ENCODE measurements at places on chromosomes 7 and 10.

GRCh38 chr10:3412071-3412582, 239.5 kb upstream of the PITRM1 start:
- no peak for DNase-seq

DNA sequence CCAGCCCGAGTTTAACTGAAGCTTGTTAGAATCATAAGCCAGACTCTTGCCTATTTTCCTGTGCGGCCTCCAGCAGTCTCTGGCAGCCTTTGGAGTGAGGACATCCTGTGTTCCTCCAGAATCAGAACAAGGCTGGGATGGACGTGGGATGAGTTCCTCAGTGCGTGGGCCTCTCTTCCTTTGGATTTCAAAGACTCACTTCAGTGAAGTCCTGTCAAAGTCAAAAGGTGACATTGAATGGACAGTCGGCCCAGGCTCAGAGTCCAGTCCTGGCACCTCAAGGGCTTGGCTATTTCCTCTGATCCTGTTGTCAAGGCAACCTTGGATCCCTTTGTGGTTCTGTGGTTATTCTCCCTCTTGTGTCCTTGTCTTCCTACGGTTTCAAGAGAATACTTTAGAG, 21.4 kb upstream of the SMC3 start:
- DNase-seq: no peak

DNA sequence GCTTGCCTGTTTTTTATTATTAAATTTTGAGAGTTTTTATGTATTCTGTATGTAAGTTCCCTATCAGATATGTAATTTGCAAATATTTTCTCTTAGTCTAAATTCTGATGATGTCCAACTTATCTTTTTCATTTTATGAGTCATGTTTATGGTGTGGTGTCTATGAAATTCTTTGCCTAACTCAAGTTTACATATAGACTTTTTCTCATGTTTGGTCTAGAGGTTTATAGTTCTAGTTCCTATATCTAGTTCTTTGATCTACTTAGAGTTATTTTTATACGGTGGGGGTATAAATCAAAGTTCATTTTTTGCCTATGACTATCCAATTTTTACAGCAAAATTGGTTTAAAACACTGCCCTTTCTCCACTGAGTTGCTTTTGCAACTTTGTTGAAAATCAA, 26.3 kb upstream of the CCDC7 start:
- DNase-seq: no peak

DNA sequence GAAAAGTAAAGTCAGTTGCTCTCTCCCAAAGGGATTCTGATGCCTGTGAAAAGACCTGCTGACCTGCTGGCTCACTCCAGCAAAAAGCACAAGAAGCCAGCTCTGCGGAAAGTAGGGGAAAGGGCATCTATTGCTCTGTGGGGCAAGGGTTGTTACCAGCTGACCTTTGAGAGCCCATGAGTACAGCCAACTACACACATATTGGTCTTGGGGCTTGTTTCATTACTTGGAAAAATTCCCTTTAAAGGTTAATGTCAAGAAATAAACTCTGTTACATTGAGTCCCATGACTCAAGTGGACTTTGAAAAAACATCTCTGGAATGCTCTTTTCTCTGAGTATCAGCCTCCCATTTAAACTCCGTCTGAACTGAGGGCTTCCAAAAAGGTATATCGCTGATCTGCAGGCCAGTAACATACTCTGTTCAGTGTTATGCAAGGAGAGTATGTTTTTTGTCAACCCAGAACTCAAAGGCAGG, 53.2 kb downstream of the PANK1 start:
- no peak for DNase-seq

DNA sequence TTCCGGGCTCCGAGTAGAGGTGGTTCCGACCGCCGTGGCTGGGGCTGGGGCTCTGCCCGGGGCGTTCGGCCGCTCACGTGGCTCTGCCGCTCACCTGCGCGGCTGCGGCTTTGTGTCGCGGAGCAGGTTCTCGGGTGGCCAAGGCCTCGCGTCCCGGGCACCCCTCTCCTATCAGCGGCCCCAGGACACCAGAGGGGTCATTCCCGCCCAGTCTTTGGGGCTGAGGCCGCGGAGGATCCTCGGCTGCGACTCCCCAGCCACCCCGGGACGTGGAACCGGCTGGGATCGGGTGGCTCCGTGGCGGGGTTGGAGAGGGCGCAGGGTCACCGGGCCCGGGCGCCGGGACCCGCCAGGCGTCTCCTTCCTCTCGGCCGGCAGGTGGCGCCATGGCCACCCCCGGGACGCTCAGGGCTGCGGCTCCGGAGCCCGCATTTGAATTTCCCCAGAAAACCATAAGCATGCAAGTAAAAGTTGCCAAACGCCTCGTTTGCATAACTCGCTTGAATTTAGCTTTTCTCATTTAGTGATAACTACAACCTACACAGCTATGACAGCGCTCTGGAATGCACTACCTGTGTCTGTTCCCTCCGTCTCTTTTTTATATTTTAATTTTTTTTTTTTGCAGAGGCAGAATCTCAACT, 1.2 kb downstream of the COL26A1 start:
- peak; percentile 48 for DNase-seq

GRCh38 chr7:52897288-52897687, 138.1 kb upstream of the POM121L12 start:
- no peak for DNase-seq

- no peak for DNase-seq
Measured at GRCh38 chr7:6154542-6155404, 117.7 kb downstream of the CYTH3 start.

DNA sequence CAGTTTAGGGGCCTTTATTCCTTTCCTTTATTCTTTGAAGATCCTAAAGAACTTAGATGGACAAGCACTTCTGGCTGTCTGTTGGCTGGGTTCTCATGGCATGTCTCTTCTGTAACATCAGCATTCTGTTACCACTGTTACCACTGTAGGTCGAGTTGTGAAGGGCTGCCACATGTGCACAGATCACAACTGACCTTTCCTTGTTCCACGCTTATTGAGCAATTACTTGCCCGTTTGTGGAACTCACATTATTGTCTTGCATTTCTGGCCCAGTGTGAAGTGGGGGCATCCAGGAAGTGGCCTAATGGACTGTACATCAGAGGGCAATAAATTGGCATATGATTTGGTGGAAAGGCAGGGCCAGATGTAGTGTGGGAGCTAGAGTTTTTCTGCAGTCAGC, 23.7 kb downstream of the GBF1 start:
- no peak for DNase-seq

DNA sequence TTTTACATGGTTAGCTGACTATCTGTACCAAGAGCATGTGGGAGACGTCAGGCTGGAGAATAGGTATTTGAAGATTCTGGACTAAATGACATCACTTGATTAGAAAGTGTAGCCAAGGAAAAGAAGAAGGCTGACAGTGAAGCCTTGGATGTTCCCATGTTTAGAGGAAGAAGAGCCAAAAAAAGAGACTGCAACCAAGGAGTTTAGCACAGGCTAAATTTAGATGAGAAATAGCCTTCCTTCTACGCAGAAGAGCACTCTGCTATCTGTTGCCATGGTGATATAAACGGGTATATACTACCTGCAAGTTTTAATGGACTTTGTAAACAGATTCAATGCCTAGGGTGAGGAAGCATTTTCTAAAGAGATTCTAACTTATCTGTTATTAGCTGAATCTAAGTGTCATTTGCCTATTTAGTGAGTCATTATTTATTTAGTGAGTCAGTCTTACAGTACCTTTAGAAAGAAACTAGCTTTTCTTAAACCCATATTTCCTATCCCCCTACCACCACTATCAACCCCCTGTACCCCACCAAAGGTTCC, 69.8 kb downstream of the CDK6 start:
- DNase-seq: no peak

- DNase-seq: no peak
Measured at GRCh38 chr7:16657656-16658279, 11.8 kb downstream of the BZW2 start.

- no peak for DNase-seq
Measured at GRCh38 chr10:63241841-63242281, 108.7 kb downstream of the NRBF2 start.

DNA sequence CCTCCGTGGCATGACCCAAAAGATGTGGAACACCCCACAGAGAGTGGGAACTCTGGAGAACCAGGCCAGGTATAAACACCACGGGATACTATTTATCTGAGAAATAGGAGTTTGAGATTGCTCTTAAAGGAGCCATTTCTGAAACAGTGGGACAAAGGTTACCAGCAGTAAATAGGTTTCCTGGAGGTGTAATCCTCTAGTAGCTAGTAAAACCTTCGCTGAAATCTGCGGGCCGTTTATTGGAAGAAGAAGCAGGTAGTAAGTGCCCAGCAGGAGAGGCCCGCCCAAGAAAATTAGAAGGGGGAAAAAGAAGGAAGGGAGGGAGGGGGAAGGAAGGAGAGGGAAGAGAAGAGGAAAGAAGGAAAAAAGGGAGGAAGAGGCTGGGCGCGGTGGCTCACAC, 51.6 kb downstream of the CHST3 start:
- no peak for DNase-seq

GRCh38 chr7:120404042-120404441, 131.1 kb downstream of the KCND2 start:
- no peak for DNase-seq

DNA sequence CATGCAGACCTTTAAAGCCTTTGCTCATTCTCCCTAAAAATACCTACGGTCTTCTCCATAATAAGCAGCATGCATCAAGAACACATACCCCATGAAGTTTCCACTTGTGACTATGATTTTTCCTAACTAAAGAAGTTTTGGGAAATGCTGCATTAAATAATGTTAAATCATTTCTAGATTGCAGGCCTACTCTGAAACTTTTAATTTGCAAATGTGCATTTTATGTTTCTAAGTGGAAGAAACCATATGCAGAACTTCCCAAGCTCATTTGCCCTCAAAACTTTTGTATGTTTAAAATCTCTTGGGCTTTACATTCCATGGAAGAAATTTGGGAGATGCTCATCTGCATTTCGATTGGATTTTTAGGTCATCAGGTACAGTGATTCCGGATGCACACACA, 63.6 kb downstream of the ITGB8 start:
- no peak for DNase-seq

GRCh38 chr7:128318691-128319090, 25.0 kb downstream of the RBM28 start:
- no peak for DNase-seq

DNA sequence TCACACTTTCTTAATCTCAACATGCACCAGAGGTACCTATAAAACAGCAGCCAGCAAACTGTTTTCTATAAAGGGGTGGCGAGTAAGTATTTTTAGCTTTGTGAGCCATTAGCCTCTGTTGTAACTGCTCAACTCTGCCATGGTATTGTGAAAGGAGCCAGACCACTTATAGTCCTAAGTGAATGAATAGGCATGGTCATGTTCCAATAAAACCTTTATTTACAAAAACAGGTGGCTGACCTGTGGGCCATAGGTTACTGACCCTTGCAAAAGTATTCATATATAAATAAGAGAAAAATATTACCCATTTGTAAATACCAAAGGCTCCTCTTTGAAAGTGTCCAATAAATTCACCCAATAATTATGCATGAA, 50.3 kb downstream of the ICA1 start:
- no peak for DNase-seq

DNA sequence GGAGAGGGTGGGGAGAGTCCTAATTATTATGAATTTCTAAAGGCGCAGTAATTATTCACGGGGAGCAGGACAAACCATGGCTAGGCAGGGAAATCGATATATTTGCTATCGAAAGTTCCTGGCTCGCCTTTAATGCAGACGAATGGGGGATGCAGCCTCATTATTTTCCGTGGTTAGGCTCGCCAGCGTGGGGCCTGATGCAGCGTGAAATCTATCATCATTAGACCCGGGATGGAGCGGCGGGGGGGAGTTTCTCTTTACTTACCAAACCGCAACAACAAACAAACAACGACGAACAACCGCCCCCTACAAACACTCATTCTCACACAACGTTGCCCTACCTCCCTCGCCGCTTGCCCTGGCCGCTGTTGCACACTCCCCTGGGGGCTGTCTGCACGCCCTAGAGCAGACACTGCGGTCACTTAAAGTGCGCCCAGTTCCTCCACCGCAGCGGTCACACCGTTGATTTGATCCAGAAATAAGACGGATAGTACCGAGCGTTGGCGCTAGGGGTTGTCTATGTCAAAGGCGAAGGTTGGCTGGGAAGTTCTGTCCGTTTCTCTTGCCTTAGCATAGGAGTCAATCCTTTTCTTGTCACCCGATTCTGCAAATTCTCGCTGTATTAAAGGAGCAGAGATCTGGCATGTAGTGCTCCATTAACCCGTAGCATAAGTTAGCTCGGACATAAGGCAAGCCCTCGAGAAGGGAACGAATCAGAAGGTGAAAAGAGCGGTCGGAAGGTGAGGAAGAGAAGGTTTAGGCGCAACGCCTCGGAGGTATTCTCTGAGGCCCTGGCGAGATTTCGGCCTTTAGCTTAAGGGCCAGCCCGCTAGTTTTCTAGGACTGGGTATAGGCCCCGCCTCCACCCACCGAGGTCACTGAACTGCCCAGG, 10.4 kb downstream of the NXPH1 start:
- DNase-seq: peak; percentile 46

DNA sequence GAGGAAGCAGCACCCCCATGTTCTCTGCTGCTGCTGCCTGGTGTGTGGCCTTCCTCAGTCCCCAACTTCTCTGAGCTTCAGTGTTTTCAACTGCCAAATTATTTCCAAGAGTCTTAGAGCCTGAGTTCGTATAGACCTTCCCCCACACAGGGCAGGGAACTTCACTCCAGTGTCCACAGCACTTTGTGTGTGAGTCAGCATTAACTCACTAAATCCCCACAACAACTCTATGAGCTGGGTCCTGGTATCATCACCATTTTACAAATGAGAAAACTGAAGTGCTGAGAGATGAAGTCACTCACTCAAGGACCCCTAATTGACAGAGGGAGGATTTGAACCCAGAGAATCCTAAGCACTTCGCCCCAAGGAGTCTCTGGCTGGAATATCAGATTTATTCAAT, 48.3 kb downstream of the ADCYAP1R1 start:
- no peak for DNase-seq

DNA sequence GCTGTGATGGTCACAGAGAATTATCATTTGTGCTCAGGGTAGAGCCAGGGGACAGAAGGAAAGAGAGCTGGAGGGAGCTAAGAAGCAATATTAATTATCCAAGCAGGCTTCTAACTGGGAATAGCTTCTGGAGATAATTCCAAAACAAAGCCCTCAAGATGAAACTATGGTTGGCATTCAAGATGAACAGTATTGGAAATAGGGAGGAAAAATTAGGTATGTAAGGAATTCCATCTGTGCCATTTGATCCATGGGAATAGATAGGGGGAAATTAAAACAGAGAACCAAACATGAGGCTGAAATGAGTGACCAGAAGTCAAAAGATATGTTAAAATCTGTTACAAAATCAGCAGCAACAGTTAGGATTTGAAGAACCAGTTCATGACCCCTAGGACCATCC, 75.3 kb downstream of the NDUFB2 start:
- DNase-seq: no peak

- DNase-seq: no peak
Measured at GRCh38 chr7:56077681-56078080, 13.6 kb downstream of the SUMF2 start.

GRCh38 chr7:95843286-95843685, 70.9 kb downstream of the DYNC1I1 start:
- DNase-seq: no peak

DNA sequence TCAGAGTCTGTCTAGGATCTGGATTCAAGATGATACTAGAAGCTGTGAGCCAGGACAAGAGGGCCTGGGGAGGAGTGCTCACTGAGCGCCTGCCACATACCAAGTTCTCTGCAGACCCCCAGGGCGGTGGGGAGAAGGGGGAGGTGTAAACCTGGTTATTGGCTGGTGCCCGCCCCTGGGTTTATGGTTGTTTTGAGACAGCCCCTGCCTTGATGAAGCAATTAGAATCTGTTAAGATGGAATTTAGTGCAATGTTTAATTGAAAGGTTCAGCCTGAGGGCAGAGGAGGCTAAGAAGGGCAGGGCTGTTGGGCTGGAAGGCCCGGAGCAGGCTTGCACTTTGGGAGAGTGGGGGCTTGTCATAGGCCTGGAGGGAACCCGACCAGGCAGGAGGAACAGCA, 42.7 kb downstream of the PRF1 start:
- no peak for DNase-seq
